Common myeloid progenitor, CD34-positive (primary cell): ENCODE measurements at places on chromosomes 3 and 15.

- no peak for DNase-seq
Measured at GRCh38 chr15:66226736-66227135, 26.8 kb downstream of the MEGF11 start.

DNA sequence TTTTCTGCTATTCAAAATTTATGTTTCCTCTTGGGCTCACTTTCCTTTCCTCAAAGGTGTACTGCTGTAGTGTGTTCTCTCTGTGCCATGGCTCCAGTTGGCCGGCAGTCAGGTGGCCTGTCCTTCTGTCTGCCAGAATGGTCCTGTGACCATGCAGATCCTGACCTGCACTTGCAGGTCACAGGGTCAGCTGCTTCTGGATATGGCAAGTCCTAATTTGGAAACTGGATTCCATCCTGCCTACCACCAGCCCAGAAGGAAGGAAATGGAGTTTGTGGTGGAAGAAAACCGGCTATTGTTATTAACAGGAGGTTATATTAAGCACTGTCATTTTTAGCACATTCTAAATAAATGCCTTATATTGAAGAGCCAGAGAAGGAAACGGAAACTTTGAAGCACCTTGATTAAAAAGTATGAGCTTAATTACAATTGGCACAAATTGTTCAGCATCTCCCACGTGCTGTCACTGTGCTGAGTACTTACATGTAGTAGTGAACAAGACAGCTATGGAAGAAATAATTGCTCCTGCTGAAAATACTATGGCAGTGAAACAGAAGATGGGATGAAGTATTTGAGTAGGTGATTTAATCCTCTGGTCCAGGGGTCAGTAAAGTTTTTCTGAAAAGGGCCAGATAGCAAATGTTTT, 362.8 kb downstream of the PTPRG start:
- DNase-seq = no peak

DNA sequence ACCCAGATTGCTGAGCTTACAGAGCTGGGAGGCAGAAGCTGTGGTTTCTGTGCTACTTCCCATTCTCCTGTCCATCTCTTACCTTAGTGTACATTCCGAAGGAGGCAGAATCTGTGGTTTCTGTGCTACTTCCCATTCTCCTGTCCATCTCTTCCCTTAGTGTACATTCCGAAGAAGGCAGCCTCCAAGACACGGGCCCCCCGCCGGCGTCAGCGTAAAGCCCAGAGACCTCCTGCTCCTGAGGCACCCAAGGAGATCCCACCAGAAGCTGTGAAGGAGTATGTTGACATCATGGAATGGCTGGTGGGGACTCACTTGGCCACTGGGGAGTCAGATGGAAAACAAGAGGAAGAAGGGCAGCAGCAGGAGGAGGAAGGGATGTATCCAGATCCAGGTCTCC, 11.2 kb downstream of the NUTM1 start:
- DNase-seq = no peak

GRCh38 chr15:74315626-74316025, 51.8 kb downstream of the CYP11A1 start:
- DNase-seq = no peak

DNA sequence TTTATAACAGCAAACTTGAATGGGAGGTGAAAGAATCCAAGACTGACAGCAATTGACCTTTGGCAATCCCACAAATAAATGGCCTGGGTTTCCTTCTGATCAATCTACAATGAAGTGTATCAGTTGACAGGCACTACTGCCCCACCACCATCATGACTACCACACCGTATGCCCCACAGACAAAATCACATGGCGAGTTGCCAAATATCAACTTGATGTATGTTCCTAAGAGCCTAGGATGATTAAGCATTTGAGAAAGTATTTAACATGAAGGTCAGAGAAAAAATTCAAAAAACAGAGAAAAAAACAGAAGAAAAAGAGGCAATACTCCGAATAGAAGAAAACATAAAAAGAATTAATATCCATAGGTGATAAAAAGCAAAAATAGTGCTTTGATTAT, 215.9 kb upstream of the STAC start:
- DNase-seq = peak; percentile 57

GRCh38 chr3:48064292-48064829, 48.1 kb upstream of the MAP4 start:
- DNase-seq = no peak

DNA sequence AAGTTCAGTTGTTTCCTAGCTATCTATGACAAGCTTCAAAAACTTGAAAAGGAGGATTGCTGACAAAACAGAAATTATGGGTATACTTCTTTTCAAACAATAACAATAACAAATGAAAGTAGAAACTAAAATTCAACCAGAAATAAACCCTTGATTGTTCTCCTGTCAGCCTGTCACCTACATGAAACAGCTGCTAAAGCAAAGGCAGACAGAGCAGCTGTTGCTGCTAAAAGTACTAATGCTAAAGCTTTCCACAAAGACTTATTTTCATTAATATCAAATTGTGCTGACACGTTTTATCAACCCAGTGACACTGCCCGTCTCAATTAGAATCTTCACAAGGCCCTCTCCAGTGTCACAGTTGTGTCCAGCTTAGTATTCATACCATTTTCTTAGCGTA, 533.2 kb upstream of the GBE1 start:
- DNase-seq = no peak

DNA sequence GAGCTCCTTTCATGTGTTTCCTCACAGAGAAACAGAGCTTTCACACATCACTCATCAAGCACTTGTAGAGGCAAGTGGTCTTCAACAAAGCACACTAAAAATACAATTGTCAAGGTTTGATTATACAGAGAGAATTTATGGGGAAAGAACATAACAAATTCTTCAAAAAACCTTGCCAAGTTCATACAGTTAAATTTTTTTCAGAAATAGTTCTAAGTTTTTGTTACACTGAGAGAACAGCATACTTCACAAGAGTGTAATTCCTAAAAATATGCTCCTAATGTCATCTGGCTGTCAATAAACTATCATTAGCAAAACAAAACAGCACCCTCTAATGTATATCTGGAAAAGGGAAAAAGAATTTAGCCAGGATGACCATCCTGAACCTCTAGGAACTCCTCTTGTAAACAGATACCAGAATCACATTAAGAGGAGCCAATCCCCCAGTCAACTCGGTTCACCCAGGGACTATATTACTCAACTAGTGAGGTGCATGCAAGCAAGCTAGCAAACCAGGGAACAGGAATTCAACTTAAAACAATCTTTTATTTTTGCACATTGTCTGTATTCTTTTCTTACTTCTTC, 63.3 kb downstream of the RAD18 start:
- no peak for DNase-seq

GRCh38 chr3:127915115-127915936, at the start of gene KBTBD12:
KBTBD12 (plus strand) TSS chr3:127915232; CDS start chr3:127923062, 7,830 bp downstream.
- DNase-seq = peak; percentile 28

DNA sequence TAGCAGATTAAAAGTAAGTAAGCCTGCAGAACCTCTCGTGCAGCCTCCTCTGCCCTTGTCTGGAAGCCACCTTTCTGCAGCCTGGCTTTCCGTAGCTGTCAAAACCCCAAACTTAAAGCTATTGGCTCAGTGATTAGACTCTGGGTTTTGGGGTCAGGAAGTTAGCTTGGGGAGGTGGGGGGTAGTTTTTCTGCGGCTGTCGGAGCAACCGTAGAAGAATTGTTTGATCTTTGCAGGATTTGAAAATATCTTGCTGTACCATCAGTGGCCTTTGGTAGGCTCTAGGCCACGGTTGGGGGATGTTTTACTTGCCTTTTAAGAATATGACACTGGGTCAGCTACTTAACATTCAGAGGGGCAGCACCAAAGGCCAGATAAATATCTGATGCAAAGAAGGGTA, 88.4 kb upstream of the RASGRP1 start:
- peak; percentile 72 for DNase-seq

GRCh38 chr15:65101891-65102708, 12.9 kb downstream of the UBAP1L start:
- no peak for DNase-seq

DNA sequence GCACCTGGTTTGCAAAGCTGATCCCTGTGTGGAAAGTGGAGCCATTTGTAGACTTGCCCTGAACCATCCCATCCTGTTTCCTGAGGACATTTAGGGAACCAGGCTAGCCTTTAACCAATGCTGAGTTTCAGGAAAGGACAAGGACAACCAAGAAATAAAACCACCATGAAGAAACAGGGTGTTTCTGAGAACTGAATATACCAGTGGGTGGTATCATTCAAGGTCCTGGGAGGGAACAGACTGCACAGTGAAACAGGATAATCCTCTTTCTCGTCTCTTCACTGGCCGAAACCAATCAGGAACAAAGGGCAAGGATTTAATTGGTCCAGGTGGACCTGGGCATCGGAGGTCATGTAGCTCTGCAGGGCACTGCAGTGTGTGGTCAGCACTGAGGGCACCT, 21.8 kb downstream of the ZNF860 start:
- no peak for DNase-seq
